ENCODE measurements at places on chromosomes 2 and 18. TPM values are rescaled to one million over a fixed set of nuclear protein-coding genes. Genes with fewer than 3 reads are reported as not detected.

- H3K27me3 ChIP-seq, result no peaks in the 10 kb centered on the region
- H3K4me1 ChIP-seq, result no peaks in the 10 kb centered on the region
- no peak overlapping the region for H3K27ac ChIP-seq
- H3K36me3 ChIP-seq, result no peaks in the 10 kb centered on the region
- no peak for DNase-seq
Observed at GRCh38 chr2:118981632-118982031, 39.6 kb downstream of the MARCO start.

Gene SGPP2
- 3.3 TPM for total RNA-seq

Gene GALNT3
- total RNA-seq, result 69.9 TPM

Gene TEX44
- total RNA-seq, result 10.6 TPM

Gene SLC9A4
- total RNA-seq, result not detected

Gene CD207
- total RNA-seq, result 0.28 TPM

GRCh38 chr18:3235846-3236245 lies 11.8 kb upstream of the MYL12A start:
- DNase-seq, result no peak
- H3K4me3 ChIP-seq, result no peak overlapping the region
- H3K36me3 ChIP-seq, result no peaks in the 10 kb centered on the region
- no peaks in the 10 kb centered on the region for H3K27me3 ChIP-seq
- H3K4me1 ChIP-seq, result no peaks in the 10 kb centered on the region
- H3K27ac ChIP-seq, result no peak overlapping the region

DNA sequence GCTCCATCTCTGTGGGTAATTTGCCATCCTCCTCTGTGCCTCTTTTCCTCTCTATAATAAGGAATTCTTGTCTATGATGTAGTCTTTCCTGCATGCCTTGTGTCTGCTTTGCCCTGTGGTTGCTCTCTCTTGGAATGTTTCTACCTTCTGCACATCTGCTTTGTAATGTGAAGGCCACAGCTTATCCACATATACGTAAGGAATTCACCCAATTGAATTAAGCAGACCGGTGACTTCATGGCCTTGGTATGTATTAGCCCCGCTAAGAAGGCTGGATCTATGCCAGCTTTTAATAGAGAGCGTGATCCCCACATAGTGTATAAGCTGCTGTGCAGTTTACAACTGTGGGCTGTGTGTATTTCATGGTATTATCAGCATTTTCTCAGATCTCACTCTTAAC lies 274.7 kb downstream of the RNF144A start:
- no peak for DNase-seq
- H3K4me1 ChIP-seq, result no peaks in the 10 kb centered on the region
- H3K27me3 ChIP-seq, result no peaks in the 10 kb centered on the region
- no peaks in the 10 kb centered on the region for H3K36me3 ChIP-seq

DNA sequence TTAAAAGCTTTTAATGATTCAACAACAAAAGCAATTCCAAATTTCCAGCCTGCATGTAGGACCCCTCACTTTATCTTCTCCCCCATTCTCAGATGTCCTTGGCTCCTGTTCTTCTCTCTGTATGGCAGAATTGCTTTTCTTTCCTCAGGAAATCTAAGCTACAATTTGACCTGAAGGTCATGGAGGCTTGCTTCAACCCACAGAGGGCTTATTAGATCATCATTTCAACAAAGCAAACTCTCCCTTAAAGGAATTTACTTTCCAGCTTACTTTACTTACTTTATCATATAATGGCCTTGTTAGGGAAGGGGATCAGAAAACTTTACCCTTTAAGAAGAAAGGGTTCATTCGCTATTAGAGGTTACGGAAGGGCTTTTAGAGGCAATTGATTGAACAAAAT lies 211.5 kb downstream of the RAD51AP2 start:
- no peaks in the 10 kb centered on the region for H3K27me3 ChIP-seq
- H3K36me3 ChIP-seq, result no peaks in the 10 kb centered on the region
- H3K4me3 ChIP-seq, result no peak overlapping the region
- H3K27ac ChIP-seq, result no peak overlapping the region
- no peak for DNase-seq
- no peaks in the 10 kb centered on the region for H3K4me1 ChIP-seq

Gene CGREF1
- total RNA-seq, result 4.9 TPM

- DNase-seq, result no peak
- H3K36me3 ChIP-seq, result no peaks in the 10 kb centered on the region
- no peaks in the 10 kb centered on the region for H3K27me3 ChIP-seq
- no peak overlapping the region for H3K4me3 ChIP-seq
- no peaks in the 10 kb centered on the region for H3K4me1 ChIP-seq
Observed at GRCh38 chr2:107548216-107548615, 278.5 kb upstream of the RGPD4 start.

- H3K27ac ChIP-seq, result no peak overlapping the region
- no peak overlapping the region for H3K4me3 ChIP-seq
- DNase-seq, result no peak
- H3K36me3 ChIP-seq, result no peaks in the 10 kb centered on the region
Observed at GRCh38 chr2:126344493-126344892, 311.5 kb upstream of the GYPC start.
